ENCODE measurements at places on chromosomes 1 and 21.

DNA sequence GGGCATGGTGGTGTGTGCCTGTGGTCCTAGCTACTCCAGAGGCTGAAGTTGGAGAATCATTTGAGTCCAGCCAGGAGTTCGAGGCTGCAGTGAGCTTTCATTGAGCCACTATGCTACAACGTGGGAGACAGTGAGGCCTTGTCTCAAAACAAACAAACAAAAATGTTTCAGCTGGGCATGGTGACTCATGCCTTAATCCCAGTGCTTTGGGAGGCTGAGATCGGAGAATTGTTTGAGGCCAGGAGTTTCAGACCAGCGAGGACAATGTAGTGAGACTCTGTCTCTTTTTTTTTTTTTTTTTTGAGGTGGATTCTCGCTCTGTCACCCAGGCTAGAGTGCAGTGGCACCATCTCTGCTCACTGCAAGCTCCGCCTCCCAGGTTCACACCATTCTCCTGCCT, 5.0 kb upstream of the RPL5 start:
- DNase-seq: no peak

- DNase-seq: peak; percentile 34
Measured at GRCh38 chr1:179217943-179218507, 11.5 kb downstream of the ABL2 start.

DNA sequence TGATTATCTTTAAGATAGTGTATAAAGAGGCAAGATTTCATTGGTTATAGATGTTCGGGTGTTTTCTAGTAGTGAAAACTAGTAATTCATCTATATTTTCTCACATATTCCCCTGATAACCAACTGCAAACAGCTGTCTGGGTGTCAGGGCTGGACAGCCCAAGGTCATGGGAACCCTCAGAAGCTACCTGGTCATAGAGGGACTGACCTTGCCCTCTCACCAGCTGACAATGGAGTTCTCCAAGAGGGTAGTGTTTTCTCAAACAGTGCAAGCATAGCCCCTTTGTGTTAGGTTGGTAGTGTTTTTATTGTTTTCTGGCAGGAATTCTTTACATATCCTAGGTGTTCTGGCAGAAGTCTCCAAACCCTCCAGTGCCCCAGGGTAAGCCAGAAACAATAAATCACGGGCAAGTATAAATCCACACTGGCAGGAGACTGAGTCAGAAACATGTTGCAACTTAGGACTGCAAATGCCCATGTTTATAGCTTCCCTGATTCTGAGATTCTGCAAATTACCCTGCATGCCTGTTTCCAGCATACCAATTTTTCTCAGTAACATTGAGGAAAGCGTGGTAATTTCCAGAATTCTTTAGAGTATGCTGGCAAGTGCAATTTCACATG, 82.8 kb upstream of the ATP1A1 start:
- DNase-seq: peak; percentile 9

DNA sequence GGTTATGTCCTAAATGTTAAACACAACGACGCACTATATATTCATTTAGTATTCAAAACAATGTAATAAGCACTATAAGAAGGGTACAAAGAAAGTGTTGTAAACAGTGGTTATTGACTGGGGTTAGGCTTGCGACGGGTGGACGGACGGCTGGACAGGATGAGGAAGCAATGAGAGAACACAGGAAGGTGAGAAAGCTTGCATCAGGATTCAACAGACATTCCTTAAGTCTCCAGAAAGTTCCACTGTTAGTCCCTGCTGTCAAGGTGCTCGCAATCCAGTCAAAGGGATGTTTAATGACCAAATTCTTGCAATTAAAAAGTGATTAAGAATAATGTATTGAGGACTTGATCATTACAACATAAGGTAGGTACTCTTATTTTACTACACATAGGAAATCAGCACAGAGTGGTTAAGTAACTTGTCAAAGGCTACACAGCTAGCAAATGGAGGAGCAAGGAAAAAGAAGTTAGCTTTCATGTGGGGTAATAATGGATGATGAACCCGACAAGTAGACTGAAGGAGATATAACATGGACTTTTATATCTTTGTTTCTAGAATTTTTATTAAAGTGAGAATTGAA, 994 bp upstream of the ACBD6 start:
- DNase-seq: no peak

- no peak for DNase-seq
Measured at GRCh38 chr1:83773059-83773458, 225.9 kb downstream of the TTLL7 start.

DNA sequence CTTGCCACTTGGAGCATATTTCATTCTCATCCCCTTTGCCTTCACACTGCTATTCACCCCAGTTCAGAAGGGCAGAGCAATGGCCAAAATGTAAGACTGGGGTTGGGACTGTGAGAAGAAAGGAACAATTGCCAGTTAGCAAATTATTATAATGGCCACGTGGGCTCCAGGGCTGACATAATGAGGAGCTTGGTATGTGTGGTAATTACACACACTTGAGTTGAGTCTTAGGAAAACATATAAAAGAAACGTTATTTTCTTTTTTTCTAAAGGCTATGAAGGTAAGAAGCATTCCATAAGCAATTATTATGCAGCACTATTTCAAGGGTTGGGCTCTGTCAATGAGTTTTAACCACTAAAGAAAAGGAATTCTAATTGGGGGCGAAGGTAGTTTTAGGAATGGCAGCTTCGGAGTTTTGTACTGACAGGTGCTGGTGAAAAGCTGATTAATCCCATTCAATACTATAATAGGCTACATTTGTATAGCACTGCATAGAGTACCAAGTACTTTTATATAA, 32.5 kb upstream of the BCL10 start:
- no peak for DNase-seq

DNA sequence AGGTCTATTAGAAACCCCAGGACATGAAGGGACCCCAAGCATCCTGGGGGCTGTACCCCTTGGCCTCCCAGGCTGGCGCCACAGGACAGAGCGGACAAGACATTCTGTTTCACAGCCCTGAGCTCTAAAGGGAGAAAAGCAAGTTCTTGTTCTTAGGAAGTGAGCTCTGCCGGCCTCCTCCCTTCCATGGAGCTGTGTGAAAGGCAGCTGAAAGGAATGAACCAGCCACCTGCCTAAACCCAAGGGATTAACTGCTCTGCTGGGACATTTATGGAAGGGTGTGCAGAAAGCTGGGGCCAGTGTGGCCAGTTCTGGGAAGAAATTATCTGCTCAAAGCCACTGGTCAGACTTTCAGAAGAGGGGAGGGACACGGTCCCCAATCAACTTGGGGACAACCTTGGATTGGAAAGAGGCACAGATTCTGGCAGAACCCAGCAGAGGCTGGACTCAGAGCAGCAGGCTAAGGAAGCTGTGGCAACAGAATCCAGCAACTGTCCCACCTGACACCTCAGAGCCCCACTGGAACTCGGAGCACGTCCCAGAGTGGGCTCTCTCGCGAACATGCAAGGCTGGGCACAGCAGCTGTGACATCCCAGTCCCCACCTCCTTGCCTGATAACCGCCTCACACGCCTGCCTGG, 2.1 kb downstream of the KLHL21 start:
- DNase-seq: no peak

- DNase-seq: no peak
Measured at GRCh38 chr1:112337028-112337531, 58.9 kb upstream of the CTTNBP2NL start.

Measured in fibroblast of skin of right quadriceps (primary cell).